ENCODE measurements at places on chromosomes 1 and 21.

- no peak for DNase-seq
These were observed 83.2 kb upstream of the RHOU start for GRCh38 chr1:228652116-228652515.

DNA sequence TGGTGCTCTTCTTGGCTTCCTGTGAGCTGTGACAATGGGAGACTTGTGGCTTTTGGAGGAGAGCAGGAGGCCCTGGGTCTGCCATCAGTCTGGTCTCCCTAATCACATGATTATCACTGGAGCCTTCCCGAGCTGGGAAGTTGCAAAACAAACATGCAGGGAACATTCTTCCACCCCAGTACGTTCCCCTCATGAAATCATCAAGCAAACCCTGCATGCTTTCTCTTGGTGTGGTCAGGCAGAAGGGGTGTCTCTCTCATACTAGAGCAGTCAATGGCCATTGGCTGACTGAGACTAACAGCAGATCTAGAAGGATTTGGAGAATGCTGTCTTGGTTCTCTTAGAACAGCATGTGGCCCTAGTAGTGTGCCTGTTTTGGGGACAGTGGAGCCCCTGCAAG, 111.2 kb downstream of the LIPI start:
- DNase-seq: no peak

GRCh38 chr1:35431173-35431599, 126.0 kb downstream of the KIAA0319L start:
- no peak for DNase-seq

- no peak for DNase-seq
These were observed 127.8 kb upstream of the ADAR start for GRCh38 chr1:154735804-154736168.

GRCh38 chr1:151199873-151200581, 1.7 kb downstream of the PIP5K1A start:
- DNase-seq: no peak
